ENCODE measurements at places on chromosomes 5 and 9.

- DNase-seq = no peak
These were observed 32.9 kb downstream of the ISL1 start for GRCh38 chr5:51416149-51416548.

DNA sequence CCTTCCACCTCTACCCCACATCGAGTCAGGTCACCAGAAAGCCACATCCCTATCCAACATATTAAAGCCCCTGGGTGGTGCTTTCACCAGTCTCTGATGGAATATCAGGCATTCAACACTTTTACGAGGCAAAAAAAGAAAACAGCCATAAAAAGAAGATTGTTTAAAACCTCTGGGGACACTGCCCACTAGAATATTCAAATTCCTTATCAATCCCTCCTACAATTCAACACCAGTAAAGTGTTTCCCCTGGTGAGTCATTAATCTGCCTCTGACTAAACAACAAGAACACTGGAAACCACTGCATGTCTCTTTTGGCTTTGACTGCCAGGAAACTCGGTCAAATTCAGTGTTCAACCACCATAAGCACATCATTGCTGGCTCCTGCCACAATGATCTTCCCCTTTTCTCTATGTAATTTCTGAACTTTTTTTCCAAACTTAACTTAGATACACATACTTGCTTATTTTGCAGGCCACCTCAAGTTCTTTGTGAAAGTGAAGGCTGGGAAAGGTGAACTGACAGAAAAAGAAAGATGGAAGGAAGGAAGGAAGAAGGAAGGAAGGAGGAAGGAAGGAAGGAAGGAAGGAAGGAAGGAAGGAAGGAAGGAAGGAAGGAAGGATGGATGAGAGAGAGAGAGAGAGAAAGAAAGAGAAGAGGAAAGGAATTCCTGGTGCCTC, 105.3 kb downstream of the PAX5 start:
- DNase-seq = no peak

DNA sequence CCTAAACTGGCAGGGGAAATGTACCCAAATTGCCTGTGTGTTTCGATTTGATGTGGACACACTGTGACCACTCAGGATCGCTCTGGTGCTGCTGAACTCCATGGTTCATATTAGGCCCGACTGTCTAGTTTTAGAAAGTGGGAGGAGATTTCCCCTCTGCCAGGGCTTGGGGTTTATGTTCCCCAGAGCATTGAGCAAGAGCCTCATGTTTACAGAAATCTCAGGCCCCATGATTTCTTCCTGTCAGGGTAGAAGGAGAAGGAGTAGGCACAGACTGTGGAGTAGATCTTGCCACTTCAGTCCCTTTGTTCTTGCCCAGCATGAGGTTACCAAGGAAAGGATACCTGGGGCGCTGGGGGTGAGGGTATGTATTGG, 40.8 kb upstream of the GLRX start:
- no peak for DNase-seq

DNA sequence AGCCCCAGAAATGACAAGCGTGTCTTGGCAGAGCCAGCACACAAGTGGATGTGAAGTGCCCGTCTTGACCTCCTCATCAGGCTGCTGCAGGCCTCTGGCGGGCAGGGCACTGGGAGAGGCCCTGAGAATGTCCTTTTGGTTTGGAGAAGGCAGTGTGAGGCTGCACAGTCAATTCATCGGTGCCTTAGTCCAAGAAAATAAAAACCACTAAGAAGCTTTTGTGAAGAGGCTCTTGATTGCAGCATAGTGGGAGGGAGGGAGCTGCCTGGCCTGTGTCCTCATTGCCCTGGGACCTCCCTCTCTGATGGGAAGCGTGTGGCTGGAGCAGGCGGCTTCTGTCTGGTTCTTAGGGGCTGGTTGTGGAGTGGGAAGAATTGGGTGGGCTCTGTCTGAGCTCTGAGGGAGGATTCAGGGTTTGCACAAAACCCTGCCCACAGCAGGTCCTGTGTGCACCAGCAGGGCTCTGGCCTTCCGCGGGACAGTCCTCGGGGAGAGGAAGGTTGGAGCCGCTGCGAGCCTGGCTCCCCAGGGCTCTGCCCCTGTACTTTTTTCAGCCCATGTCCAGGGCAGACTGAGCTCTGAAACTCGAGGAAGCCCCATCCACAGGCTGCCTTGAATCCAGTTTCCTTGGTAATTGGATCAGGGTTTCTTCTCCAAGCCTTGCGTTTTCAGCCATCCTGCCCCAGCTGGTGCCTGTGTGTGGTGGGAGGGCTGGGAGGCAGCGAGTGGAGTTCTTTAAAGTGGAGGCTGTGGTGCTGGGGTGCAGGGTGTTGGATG, 1.1 kb downstream of the HRCT1 start:
- peak; percentile 40 for DNase-seq

DNA sequence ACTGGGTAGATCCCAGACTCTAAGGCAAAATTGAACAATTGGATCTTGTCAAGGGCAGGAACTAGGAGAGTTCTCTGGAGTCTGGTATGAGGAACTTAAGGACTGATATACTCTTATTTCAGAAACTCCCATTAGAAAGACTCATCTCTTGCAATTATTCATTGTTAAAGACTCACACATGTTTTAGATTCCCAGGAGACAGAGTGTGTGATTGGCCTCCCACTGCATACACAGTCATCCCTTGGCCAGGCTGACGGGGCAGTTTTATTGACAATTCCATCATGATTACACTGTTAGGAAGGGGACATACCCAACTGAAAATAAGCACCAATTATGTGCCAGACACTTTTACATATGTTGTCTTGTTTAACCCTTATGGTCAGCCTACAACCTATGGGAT, 347.2 kb downstream of the DMAC1 start:
- no peak for DNase-seq

- peak; percentile 96 for DNase-seq
These were observed 4.8 kb upstream of the SARDH start for GRCh38 chr9:133742849-133743444.

DNA sequence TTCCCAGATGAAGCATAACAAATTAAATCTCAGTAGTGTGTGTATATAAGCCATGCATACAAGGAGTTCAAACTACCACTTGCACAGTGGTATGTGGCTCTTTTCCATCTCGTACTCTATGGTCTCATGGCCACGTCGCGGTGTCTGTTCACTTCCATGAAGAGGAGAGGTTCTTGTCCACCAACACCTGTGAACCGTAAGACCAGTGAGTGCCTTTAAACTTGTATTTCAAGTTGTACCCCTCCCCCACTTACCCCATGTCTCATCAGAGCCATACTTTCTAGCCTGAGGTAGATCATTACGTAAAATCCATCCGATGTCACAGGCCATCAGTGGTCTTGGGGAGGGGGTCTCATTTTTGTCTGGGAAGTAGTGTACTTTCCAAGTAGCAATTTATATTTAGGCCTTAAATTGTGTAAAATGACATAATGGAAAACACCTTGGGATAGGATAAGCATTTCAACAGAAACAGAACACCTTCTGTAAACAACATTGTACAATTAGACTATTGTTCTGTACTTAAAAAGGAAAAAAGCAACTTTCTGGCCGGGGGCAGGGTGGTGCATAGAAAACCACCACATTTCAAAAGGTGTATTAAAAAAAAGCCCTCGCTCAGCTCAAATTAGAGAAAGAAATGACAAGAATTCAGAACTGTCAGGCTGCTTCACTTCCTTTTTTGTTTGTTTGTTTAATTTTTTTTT, 163.0 kb downstream of the SMARCA2 start:
- no peak for DNase-seq

DNA sequence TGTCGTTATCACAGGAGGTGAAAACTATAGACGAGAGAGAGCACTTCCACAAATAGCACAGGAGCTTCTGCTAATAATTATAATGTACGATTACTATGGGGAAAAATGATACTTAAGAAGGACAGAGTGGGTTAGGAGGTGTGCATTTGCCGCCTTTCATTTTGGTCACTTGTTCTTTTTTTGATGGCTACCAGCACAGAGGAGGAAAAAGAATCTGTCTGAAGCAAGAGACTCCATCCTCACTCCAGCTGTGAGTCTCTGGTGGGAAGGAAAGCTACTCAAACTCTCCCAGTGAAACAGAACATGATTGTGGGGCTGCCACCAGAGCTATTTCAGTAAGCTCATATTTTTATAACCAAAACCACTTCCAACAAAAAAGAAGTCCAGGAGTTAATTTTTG, 270.4 kb upstream of the TMEM161B start:
- DNase-seq = no peak

GRCh38 chr5:12675959-12676358, 771.7 kb upstream of the CTNND2 start:
- DNase-seq = no peak

GRCh38 chr5:88203981-88204750, 64.5 kb downstream of the TMEM161B start:
- DNase-seq = peak; percentile 29

DNA sequence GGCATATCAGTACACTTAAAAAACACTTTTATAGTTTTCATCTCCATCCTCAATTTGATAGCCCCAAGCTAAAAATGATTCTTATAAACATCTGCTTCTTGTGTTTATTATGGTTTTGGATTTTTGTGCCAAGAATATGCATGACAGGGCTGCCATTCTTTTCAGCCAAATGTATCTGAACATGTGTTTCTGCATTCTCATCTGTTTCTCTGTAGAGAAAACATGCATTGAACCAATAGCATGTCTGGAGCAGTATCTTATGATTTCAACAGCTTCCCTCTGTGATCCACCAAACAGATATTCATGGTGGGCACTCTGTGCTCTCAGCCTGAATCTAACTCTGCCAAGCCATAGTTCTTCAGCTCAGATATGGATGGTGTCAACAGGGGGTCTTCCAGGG, 99.3 kb upstream of the ERCC6L2 start:
- no peak for DNase-seq

GRCh38 chr5:169550227-169550626, 33.3 kb upstream of the SPDL1 start:
- DNase-seq = no peak

DNA sequence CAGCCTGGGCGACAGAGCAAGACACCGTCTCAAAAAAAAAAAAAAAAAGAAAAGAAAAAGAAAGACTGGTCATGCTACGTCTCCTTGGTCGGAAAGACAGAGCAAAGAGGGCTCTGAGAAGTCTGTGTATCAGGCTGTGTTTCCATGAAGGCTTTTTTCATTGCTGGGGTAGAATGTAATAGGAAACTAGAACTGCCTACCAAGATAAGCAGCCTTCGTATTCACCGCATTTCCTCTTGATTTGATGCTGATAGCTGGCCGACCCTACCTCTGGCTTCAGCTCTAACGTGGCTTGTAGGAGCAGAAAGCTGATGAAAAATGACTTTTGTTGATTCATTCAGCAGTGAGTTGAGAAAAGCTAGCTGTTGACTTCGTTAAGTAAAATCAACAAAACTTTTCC, 17.4 kb downstream of the SLC1A3 start:
- DNase-seq = no peak

GRCh38 chr5:17190799-17191391, 26.5 kb upstream of the BASP1 start:
- DNase-seq = no peak

- DNase-seq = no peak
These were observed 11.9 kb downstream of the FGF18 start for GRCh38 chr5:171431251-171431777.

DNA sequence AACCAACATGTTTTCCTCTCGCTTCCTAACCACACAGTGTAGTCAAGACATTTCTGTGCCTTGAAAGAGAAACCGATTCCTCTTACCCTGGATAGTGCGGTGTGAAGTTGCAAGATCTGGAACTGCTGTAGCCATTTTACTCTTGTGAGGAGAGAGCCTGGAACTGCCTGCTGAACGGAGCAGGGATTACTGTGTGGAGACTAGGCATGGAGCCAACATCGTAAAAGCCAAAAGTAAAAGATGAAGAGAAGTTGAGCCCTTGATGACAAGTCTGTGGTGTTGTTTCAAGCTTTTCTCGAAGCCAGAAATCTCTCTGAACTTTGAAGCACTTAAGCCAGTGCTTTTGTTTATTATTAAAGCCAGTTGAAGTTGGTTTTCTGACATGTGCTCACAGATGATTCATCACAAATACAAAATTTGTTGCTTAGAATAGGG, 110.1 kb upstream of the GRIN3A start:
- DNase-seq = no peak

- no peak for DNase-seq
These were observed 996.6 kb downstream of the TLE1 start for GRCh38 chr9:80692751-80693150.

DNA sequence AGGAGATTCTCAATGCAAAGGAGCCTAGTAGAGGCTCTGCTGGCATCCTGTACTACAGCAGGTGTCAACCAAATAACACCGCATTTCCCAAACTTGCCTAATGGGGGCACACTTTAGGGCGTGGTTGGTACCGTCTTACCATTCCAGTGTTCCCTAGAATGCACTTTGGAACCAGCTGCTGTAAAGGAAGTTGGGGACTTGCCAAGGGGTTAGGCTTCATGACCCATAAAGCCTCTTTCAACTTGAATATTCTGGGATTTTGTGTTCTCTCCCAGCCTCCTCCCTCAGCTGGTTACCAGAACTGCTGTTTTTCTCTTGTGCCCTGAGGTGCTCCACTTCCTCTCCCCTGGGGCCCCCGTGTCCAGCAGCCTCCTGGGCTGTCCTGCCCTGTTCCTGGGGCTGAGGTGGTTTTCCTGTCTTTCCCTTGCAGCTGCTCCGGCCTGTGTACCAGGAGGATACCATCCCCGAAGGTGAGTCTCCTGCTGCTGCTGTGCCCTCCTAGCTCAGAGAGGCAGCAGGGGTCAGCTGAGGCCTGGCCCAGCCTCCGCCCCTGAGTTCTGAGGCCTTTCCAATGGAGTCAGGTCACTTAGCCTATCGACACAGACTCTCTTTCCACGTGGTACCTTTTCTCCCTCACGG, 44.7 kb downstream of the RGS3 start:
- DNase-seq = peak; percentile 79
